ENCODE measurements at places on chromosomes 7 and 10. TPM values are rescaled to one million over a fixed set of nuclear protein-coding genes. Genes with fewer than 3 reads are reported as not detected.

DNA sequence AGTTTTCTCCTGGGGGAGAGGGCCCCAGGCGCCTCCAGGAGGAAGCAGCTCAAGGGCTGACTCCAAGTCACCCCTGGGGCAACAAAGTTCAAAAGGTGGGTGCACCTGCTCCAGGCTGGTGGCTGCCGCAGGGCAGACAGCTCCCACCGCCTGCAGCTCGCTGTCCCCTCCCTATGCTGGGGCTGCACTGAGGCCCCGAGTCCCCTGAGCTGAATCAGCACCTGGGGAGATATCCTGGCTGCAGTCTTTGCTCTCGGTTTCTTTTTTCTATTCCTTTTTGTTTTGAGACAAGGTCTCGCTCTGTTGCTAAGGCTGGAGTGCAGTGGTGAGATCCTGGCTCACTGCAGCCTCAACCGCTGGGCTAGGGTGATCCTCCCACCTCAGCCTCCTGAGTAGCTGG is 183.4 kb downstream of the DNAJB6 start:
- peaks cover 20% of the 10 kb centered on the region for H3K27me3 ChIP-seq
- H3K4me1 ChIP-seq: no peaks in the 10 kb centered on the region
- peak; percentile 1 for DNase-seq
- H3K4me3 ChIP-seq: no peak overlapping the region
- no peak overlapping the region for H3K27ac ChIP-seq
- no peaks in the 10 kb centered on the region for H3K36me3 ChIP-seq

DNA sequence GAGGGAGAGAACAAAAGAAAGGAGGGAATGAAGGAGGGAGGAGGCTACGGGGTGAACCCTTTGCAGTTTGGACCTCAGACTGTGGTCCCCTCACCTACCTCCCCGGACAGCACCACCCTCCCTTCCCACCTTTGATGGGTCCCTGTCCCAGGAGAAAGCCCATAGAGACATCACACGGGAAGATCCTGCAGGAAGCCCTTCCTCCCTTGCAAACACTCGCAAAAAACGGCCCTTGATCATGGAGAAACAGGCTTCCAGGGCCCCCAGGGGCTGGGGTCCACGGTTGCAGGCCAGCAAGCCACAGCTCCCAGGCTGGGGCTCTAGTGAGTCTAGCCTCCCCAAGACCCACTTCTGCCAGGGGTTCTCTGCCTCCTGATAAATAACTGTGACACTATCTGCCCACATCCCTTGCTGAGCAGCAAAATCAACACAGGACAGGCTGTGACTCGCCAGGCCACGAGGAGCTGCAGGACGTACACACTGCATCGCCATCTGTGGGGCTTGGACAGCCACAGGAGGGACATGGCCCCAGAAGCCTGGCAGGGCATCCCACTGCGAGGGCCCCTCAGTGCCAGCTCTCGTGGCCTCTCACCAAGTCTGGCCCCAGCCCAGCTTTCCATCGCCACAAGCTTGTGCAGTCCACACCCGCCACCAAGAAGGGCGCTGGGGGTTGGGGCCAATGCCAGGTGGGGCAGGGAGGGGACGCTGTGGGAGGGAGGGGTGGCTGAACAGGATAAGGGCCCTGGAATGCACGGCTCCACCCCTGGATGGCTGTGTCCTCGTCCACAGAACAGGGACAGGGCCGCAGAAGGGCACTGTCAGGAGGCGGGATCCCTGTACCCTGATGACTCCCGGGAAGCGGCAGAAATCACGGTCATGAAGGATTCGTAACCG is 34.2 kb downstream of the PDGFA start:
- H3K4me1 ChIP-seq: peaks cover 38% of the 10 kb centered on the region
- H3K27ac ChIP-seq: peak overlapping the region; percentile 29
- no peaks in the 10 kb centered on the region for H3K36me3 ChIP-seq
- no peak for DNase-seq

DNA sequence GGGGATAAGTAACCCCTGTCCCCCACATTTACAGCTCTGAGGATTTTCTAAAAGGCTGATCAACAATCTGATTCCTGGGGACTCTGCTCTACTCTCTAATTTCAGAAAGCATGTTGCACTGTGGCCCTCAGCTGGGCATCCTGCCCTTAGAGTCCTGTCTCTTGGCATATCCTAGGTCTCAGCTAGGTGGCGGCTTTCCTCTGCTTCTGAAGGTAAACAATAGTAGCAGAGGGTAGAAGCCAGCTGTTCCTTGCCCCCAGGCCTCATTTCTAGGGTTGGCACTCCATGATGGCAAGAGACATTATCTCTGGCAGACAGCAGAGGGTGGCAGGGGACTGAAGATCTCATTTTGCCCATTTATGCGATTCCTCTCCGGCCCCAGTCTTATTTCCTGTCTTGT is 77.0 kb downstream of the ADCYAP1R1 start:
- peaks cover 2% of the 10 kb centered on the region for H3K27me3 ChIP-seq
- H3K27ac ChIP-seq: no peak overlapping the region
- H3K36me3 ChIP-seq: no peaks in the 10 kb centered on the region
- H3K4me1 ChIP-seq: peaks cover 2% of the 10 kb centered on the region

DNA sequence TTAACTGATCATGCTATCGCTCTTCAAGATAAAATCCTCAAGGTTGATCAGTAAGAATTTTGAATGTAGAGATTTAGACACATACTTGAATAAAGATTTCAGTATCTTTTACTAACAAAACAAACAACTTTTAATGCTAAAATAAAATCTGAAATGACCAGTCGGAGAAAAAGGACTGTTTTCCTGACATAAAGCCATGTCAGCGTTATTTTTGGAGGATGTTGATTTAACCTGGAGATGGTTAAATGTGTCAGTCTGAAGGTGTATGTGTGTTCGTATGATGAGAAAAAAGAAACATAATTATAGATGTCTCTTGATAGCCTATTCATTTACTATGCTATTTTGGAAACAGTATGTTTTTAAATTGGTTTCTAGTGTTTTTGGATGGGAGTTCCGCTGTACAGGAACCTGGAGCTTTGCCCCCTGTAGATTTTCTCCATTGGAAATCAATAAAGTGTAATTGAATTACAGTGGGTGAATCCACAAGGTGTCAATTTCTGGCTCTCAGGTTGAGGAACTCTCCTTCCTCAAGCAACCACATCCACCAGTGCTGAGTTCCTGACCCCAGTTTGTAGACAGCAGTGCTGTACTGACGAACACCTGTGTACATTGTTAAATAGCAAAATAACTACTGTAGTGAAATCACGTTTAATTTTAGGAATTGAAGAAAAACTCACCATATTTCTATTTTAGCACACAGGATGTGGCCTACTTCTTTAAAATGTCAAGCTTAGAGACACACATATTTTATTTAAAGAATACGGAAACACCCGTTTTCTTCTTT is 670.1 kb downstream of the MAGI2 start:
- H3K27me3 ChIP-seq: no peaks in the 10 kb centered on the region
- H3K4me3 ChIP-seq: no peak overlapping the region
- DNase-seq: no peak
- no peaks in the 10 kb centered on the region for H3K4me1 ChIP-seq
- no peak overlapping the region for H3K27ac ChIP-seq

DNA sequence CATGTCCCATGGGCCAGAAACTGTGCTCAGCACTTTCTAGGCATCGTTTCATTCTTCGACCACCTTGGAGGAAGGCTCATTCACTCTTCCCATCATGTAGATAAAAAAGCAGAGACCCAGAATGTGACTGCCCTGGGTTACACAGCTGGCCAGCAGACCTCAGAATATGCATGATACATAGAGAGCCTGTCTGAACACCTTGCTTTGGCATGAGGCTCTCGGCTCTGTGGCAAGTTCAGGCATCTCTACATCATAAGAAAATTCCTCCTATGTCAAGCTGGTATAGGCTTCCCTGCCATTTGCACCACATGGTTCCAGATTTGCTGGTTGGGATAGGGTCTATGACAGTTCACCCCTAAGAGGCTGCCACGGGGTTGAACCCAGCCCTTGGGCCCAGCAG is 134.1 kb downstream of the CDH23 start:
- peaks cover 5% of the 10 kb centered on the region for H3K27me3 ChIP-seq
- no peak overlapping the region for H3K27ac ChIP-seq

GRCh38 chr7:20241194-20241910 is 24.2 kb upstream of the MACC1 start:
- no peaks in the 10 kb centered on the region for H3K27me3 ChIP-seq
- no peak overlapping the region for H3K4me3 ChIP-seq
- no peak for DNase-seq
- H3K27ac ChIP-seq: no peak overlapping the region
- H3K4me1 ChIP-seq: no peaks in the 10 kb centered on the region

HOXA2 gene
- total RNA-seq: 18.6 TPM

DNA sequence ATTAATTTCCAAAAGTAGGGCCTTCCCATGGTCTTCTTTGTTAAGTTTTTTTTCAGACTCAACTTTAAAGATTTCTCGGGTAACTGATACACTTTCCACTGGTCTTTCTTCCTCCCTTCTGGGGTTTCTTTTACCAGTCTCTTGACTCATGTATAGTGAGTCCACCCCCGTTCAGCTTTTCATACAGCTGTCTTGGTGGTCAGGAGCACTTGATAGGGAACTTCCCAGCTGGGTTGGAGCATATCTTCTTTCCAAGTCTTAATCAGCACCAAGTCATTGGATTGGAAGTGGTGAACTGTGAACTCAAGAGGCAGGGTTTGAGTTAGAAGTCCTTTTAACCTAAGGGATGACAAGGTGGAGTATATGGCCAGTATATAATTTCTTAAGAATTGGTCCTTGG is 29.2 kb upstream of the ELOVL3 start:
- H3K4me3 ChIP-seq: no peak overlapping the region
- no peaks in the 10 kb centered on the region for H3K36me3 ChIP-seq
- H3K4me1 ChIP-seq: no peaks in the 10 kb centered on the region
- no peak for DNase-seq
- no peak overlapping the region for H3K27ac ChIP-seq

GRCh38 chr10:86047588-86047987 is 319.0 kb downstream of the GRID1 start:
- no peaks in the 10 kb centered on the region for H3K4me1 ChIP-seq
- H3K27me3 ChIP-seq: peaks cover 6% of the 10 kb centered on the region
- H3K36me3 ChIP-seq: no peaks in the 10 kb centered on the region
- no peak for DNase-seq
- H3K27ac ChIP-seq: no peak overlapping the region

GRCh38 chr10:91556691-91557566 is 75.9 kb downstream of the PPP1R3C start:
- peaks cover 65% of the 10 kb centered on the region for H3K4me1 ChIP-seq
- no peak for DNase-seq

KCP gene
- 6.8 TPM for total RNA-seq

BTBD16 gene
- not detected for total RNA-seq

- no peak for DNase-seq
- H3K36me3 ChIP-seq: no peaks in the 10 kb centered on the region
- peaks cover 28% of the 10 kb centered on the region for H3K4me1 ChIP-seq
- no peak overlapping the region for H3K4me3 ChIP-seq
- no peak overlapping the region for H3K27ac ChIP-seq
Measured at GRCh38 chr7:112086496-112087254, 119.5 kb downstream of the DOCK4 start.

GPR26 gene
- total RNA-seq: not detected

DNA sequence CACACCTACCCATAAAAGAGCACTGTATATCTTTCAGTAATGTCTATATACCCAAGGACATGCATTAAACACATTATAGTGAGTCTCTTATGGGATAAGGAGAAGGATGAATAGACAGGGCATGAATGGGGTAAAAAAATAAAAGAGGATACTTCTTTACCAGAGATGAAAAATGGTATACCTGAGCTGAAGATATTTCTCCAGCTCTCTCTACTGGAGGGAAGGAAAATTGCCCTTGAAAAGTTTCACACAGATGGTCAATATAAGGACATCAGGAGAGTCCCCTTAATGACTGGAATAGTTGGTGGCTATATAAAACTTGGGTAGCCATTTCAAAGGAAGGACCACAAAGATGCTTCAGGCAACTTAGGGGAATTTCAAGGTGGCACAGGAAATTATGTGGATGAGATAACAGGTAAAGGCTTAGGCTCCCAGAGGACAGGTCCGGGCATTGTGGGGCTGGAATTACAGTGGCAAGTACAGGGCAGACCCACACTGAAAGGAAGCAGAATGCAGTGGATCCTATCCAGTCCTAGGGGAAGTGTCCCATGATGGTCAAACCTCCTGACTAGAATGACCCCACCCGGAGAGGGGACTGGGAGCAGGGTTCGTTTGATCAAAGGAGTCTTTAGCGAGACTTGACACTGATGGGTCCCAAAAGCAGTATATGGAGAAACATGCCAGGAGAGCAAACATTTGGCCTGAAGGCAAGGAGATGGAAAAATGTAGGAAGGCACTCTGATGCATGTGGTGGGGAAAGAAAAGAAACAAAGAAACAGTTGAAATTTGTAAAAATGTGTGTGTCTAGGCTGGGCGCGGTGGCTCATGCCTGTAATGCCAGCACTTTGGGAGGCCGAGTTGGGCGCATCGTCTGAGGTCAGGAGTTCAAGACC is 35.6 kb downstream of the PLAU start:
- H3K27ac ChIP-seq: no peak overlapping the region
- no peak overlapping the region for H3K4me3 ChIP-seq
- no peaks in the 10 kb centered on the region for H3K36me3 ChIP-seq
- DNase-seq: no peak

NPVF gene
- not detected for total RNA-seq

- DNase-seq: peak; percentile 7
- H3K27ac ChIP-seq: no peak overlapping the region
- no peaks in the 10 kb centered on the region for H3K36me3 ChIP-seq
- H3K4me3 ChIP-seq: no peak overlapping the region
- H3K27me3 ChIP-seq: no peaks in the 10 kb centered on the region
Measured at GRCh38 chr10:43249962-43250614, 16.8 kb downstream of the RASGEF1A start.

DNA sequence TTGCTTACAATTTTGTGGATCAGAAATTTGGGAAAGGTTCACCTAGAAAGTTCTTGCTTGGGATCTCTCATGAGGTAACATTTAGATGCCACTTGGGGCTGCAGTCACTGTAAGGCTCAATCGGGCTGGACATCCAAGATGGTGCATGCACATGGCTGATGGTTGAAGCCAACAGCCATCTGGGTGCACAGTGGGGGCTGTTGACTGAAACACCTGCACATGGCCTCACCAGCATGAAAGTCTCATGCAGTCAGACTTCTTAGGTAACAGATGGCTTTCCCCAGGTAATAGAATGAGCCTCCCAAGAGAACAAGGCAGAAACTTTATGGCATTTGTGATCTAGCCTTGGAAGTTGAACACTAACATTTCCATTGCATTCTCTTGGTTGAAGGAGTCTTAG is 740.7 kb upstream of the AUTS2 start:
- peaks cover 11% of the 10 kb centered on the region for H3K27me3 ChIP-seq
- peaks cover 5% of the 10 kb centered on the region for H3K4me1 ChIP-seq
- H3K27ac ChIP-seq: no peak overlapping the region

ASB10 gene
- total RNA-seq: not detected

CYP26C1 gene
- 0.29 TPM for total RNA-seq

MET gene
- 46.0 TPM for total RNA-seq

All from progenitor cell of endocrine pancreas (in vitro differentiated cells).